AML-193 (cell line): ENCODE measurements at places on chromosomes 5 and 9.

DNA sequence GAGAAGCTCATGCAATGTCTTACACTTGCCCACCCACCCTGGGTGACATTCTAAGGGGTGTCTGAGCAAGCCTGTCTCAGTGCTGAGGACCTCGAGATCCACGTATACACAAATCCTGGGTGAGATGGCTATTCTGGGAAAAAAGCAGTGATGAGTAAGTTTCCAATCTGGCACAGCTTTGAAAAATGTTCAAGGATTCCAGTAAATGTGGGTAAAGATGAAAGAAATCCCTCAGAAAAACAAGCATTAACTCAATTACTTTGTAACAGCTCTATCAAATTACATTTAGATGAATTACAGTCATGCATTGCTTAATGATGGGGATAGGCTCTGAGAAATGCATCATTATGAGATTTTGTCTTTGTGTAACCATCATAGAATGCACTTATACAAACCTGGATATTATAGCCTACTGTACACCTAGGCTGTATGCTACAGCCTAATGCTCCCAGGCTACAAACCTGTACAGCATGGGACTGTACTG lies 26.9 kb downstream of the GOLM1 start:
- no peak for DNase-seq

- DNase-seq = no peak
Observed at GRCh38 chr5:150503977-150504620, 3.8 kb upstream of the NDST1 start.

GRCh38 chr9:91056917-91057316 lies 255.3 kb downstream of the SYK start:
- DNase-seq = no peak

DNA sequence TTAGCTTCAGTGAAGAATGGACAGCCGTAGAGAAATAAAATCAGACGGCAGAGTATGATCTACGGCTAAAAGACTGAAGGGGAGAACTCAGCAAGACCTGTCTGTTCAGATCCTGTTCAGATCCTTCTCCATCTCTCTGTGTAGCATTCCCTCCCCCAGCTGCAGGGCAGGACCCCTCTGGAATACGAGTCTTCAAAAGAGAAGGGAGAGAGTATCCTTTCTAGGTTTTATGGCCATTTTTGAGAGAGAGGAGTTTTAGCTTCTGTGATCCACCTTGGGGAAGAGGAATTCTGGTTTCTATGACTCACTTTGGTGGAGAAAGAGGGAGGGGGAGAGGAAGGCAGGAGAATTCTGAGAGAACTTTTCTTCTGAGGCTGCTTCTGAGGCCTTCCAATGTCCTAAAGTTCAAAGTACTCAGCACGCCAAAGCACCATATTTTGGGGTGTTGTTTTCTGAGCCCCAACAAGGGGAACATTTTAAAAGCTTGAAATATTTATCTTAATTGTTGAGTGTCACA lies 194.4 kb upstream of the TLE4 start:
- DNase-seq = no peak

GRCh38 chr5:68290260-68290674 lies 74.7 kb downstream of the PIK3R1 start:
- DNase-seq = no peak

GRCh38 chr9:72043576-72043975 lies 16.8 kb downstream of the C9orf57 start:
- no peak for DNase-seq

- peak; percentile 8 for DNase-seq
Observed at GRCh38 chr9:120490888-120491595, 88.9 kb downstream of the CDK5RAP2 start.

GRCh38 chr5:125633523-125633922 lies 789.7 kb upstream of the GRAMD2B start:
- DNase-seq = no peak

- DNase-seq = no peak
Observed at GRCh38 chr5:153985498-153985897, 53.2 kb downstream of the FAM114A2 start.

DNA sequence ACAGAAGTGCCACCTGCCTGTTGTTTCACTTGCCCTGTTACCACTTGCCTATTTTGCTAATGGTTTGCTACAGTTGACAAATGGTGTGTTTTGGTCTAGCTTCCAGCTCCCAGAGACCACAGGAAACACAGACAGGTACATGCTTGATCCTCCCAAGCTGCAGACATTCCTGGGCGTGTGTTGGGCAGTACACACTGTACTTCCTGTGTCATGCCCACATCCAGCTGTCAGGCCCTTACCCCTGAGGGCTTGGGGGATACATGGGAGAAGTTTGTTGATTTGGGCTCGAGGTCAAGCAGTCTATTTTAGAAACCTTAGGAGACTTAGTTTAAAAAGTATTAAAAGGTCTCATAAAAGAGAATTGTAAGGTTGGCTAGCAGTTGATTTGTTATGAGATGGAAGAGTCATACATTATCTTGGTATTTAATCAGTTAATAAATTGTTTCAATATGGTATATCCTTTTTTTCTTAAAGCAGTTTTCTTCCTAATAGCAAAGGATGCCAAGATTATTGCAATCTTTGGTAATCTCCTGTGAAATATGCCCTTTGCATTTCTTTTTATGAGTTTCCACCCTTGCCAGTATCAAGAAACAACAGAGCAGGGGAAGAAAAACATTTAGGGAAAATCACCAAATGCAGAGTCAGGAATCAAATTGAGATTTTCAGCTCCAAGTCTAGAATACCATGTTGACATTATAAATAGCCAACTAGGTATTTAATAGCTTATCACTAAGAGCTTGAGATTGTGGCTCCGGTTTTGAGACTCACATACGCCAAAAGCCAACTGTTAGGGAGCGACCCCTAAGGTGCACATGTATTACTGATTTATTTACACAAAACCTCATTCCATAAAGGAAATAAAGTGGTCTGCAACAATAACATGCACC lies 52.3 kb upstream of the CD180 start:
- DNase-seq = no peak

GRCh38 chr5:109959652-109960051 lies 269.9 kb downstream of the MAN2A1 start:
- DNase-seq = no peak

- no peak for DNase-seq
Observed at GRCh38 chr5:96473155-96473554, 40.1 kb upstream of the PCSK1 start.

DNA sequence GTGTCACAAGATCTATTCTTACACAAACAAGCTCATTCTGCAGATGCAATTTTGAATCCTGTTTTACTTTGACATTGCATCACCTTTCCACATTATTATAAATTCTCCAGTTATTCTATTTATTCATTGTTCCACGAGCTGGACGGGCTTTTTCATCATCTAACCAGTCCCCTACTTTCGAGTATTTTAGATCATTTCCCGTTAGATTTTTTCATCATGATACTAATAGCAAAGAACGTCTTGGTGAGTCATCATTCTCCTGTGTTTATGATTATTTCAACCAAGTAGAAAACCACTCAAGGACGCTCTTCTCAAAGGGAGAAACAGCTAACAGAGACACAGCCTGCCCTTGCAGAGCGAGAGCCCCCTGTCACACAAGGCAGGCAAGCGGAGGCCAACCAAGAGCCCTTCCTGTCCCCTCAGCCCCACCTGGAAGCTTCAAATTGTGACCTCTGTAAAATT lies 15.1 kb downstream of the BBLN start:
- no peak for DNase-seq

DNA sequence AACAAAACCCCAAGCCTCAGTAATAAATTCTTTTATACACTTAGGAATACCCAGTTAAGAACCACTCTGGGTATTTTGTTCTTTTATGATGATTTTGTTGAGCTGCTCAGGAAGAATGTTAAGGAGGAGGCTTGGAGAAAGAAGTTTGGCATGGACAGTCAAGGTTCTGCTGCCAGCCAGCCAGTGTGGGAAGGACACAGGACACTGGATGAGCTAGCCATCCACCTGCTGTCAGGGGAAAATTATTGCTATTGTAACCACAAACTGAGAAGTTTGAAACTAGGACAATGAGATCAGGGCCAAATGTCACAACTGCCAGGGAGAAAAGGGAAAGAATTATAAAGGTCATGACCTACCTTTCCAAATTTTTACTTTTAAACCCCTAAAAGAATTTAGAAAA lies 25.9 kb upstream of the ADAMTSL1 start:
- DNase-seq = no peak

GRCh38 chr5:162824360-162824759 lies 613.0 kb upstream of the CCNG1 start:
- no peak for DNase-seq
